Foreskin keratinocyte (primary cell): ENCODE measurements at places on chromosomes 12 and 14. TPM values are rescaled to one million over a fixed set of nuclear protein-coding genes. Genes with fewer than 3 reads are reported as not detected.
A peak's percentile ranks its signal among the peaks of the same experiment; 100 is the strongest.

GRCh38 chr12:122921917-122922316 is 26.0 kb upstream of the VPS37B start:
- no peak for DNase-seq

- no peak for DNase-seq
Observed at GRCh38 chr14:42023452-42023851, 416.8 kb downstream of the LRFN5 start.

CAPZA3 gene
- not detected in 2 replicates for total RNA-seq

- DNase-seq: peak; percentile 69
Observed at GRCh38 chr12:123905319-123905925, 67.2 kb downstream of the CCDC92 start.

SDSL gene
- 1.2 and 3.4 TPM in 2 replicates for total RNA-seq

GRCh38 chr14:51607711-51608110 is 44.0 kb upstream of the FRMD6 start:
- DNase-seq: no peak

- no peak for DNase-seq
Observed at GRCh38 chr14:42277840-42278239, 671.2 kb downstream of the LRFN5 start.

DNA sequence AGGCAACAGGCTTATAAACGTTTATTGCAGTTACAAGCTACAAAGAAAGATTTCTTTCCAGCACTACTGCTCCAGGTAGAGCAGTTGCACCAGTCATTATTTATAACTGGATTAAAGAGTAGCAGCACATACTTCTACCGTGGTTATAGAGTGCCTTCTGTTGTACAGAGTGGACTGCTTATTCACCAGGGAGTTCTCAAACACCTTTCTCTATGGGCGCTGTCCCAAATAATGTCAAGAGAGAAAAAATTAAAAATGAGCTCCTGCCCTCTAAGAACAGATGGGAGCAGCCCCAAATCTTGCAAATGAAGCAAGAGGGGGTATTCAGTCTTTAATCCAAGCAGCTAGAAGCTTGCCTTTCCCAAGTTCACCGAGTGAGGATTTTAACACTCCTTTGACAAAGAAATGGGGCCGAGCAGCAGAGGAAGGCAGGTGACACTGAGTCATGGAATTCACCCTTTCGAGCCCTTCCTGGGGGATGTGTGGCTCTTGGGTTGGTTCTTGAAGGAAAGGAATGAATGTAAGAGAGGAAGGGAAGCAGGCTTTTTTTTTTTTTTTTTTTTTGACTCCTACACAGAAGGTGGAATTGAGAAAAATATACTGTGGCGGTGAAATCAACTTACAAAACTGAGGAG is 181.2 kb downstream of the PRKCH start:
- peak; percentile 66 for DNase-seq

KCNK10 gene
- 0.11 and 0.17 TPM in 2 replicates for total RNA-seq

WSB2 gene
- 82.9 and 84.5 TPM in 2 replicates for total RNA-seq

- no peak for DNase-seq
Observed at GRCh38 chr14:101363261-101363555, 198.1 kb upstream of the DIO3 start.

- DNase-seq: no peak
Observed at GRCh38 chr12:43331935-43332334, 220.1 kb downstream of the ADAMTS20 start.

DNA sequence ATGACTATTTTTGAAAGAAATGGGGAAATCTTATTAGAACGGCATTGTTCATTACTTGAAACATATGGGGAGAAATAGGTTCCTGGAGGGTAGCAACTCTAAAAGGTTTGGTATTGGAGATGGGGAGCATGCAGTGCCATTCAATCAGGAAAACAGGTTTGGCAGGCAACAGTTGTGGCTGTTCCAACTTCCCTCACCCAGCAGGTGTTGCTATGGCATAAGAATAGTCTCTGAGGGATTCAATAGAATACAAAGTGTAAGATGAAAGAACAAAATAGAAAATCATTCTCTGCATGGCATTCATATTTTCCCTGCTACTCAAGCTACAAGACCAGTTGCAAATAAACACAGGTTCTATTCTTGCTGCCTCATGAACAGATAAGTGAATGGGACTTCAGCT is 393.3 kb upstream of the RPL10L start:
- DNase-seq: peak; percentile 31

PRPH gene
- 0.34 TPM in 1 of 2 replicates, not detected in the other for total RNA-seq

DNA sequence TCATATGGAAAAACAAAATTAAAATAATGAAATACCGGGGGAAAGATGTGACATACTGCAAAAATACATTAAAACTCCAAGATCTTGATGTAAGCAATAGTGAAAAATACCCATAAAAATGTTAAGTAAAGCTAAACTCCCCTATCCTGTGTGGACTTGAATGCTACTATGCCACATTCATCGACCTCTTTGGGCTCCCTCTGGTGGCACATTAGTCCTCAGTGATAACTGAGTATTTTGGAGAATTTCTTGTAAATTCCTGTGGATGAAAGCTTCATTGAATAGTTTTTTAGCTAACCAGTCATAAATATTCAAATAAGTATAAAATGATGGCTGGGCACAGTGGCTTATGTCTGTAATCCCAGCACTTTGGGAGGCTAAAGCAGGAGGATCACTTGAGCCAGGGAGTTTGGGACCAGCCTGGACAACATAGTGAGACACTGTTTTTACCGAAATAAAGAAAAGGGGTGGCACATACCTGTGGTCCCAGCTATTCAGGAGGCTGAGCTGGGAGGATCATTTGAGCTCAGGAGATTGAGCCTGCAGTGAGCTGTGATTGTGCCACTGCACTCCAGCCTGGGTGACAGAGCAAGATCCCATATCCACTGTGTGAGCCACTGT is 42.4 kb upstream of the SGPP1 start:
- DNase-seq: no peak

DNAJC22 gene
- total RNA-seq: 0.04 TPM in 1 of 2 replicates, not detected in the other

- no peak for DNase-seq
Observed at GRCh38 chr12:67477681-67478265, 170.8 kb upstream of the DYRK2 start.

DNA sequence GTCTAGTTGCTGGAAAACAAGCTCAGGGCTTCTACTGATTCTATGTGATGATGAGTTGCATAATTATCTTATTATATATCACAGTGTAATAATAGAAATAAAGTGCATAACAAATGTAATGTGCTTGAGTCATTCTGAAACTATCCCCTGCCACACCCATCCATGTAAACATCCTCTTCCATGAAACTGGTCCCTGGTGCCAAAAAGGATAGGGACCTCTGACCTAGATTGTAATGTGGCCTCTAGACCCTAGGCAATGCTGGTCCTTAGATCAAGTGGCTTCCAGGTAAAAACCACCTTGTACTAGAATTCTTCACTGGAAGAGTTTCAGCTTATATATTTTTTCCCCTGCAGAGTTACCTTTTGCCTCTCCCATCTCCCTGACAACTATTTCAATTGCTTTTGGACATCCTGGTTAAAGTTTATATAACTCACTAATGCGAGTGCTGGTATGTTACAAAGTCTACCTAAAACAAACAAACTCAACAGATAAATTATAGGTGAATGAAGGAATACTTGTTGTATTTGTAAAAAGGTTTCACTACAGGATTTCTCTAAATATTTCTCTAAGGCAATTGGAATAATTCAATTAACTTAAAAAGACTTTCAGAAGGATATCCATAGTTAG is 462.5 kb downstream of the NAV3 start:
- peak; percentile 28 for DNase-seq

CLEC4A gene
- 0.31 TPM in 1 of 2 replicates, not detected in the other for total RNA-seq

GRCh38 chr12:106248846-106249371 is 1.1 kb upstream of the CKAP4 start:
- DNase-seq: peak; percentile 40

KLHL33 gene
- total RNA-seq: not detected in 2 replicates

GRCh38 chr14:103961928-103962578 is 19.7 kb upstream of the RD3L start:
- peak; percentile 3 for DNase-seq

- no peak for DNase-seq
Observed at GRCh38 chr14:105877645-105878044, 351.3 kb downstream of the TMEM121 start.

SPSB2 gene
- 9.9 and 10.3 TPM in 2 replicates for total RNA-seq

PRIMA1 gene
- total RNA-seq: not detected in 2 replicates

- no peak for DNase-seq
Observed at GRCh38 chr12:15411842-15412241, 89.5 kb downstream of the PTPRO start.

- peak; percentile 42 for DNase-seq
Observed at GRCh38 chr12:59500915-59501314, 94.9 kb upstream of the SLC16A7 start.

DNA sequence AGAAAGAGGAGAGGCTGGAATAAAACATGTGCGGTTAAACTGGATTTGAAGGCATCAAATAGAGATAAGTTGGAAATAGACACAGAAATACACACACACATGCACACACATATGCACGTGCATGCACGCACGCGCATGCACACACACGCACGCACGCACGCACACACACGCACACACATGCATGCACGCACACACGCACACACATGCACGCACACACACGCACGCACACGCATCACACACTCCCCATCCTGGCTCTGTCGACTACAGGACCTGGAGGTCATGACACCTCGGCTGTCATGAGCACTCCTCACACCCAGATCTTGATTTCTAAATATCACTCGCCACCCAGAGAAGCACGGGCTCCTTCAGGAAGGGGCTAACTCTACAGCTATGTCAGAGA is 51.8 kb downstream of the RIMBP2 start:
- no peak for DNase-seq
